ENCODE measurements at places on chromosomes 2 and 18. TPM values are rescaled to one million over a fixed set of nuclear protein-coding genes. Genes with fewer than 3 reads are reported as not detected.

GRCh38 chr2:62293490-62294271, 97.8 kb downstream of the B3GNT2 start:
- peak; percentile 21 for DNase-seq

The IMPACT gene
- 40.8 TPM for total RNA-seq

The ITGAV gene
- 117 TPM for total RNA-seq

DNA sequence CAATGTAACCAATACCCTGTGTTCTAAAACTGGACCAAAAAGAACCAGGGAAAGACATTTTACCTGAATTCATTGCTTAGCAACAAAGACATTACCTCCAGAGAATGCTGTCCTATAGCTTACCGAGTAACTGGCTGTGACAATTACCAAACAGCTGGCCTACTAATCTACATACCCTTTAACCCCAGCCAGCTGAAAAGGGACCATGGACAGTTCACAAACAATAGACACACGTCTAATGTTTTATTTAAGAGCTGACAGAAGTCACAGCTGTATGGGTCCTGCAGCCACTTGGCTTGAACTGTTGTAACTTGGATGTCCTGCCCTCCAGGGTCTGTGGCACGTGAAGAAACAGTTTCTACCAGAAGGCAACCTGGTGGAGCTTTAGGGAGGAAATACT, 130.1 kb upstream of the EFEMP1 start:
- no peak for DNase-seq

The HOXD12 gene
- not detected for total RNA-seq

DNA sequence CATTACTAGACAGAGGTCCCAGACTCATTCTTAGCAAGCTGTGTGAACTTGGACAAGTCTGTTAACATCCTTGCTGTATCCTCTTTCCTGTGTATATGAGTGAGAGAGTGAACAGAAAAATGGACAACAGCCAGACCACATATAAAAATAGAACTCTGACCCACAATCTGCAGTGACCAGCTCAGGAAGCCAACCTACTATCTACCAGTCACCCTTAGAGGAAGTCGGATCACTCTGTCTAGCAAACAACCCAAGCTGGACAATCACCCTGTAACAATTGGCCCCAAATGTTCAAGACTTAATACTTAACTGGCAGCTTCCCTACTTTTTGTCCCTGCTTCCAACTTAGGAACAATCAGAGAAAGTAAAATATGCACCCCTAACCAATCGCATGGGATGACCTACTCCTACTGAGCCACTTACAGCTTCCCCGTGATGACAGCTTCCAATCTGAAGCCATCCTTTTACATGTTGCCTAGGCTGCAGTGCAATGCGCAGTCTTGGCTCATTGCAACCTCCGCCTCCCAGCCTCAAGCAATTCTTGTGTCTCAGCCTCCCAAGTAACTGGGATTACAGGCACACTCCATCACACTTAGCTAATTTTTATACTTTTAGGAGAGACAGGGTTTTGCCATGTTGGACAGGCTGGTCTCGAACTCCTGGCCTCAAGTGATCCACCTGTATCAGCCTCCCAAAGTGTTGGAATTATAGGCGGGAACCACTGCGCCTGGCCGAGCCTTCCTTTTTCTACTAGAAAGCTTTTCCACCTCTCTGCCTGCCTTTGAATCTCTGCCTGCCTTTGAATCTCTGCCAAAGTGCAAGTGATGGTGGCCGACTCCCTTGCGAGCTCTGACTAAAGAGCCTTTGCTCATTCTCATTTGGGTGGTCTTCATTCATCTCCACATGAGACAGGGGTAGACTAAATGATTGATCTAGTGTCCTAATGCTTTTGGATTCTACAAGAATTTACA, 158.3 kb upstream of the NDUFV2 start:
- no peak for DNase-seq

GRCh38 chr2:138949517-138949916, 169.3 kb upstream of the NXPH2 start:
- no peak for DNase-seq

DNA sequence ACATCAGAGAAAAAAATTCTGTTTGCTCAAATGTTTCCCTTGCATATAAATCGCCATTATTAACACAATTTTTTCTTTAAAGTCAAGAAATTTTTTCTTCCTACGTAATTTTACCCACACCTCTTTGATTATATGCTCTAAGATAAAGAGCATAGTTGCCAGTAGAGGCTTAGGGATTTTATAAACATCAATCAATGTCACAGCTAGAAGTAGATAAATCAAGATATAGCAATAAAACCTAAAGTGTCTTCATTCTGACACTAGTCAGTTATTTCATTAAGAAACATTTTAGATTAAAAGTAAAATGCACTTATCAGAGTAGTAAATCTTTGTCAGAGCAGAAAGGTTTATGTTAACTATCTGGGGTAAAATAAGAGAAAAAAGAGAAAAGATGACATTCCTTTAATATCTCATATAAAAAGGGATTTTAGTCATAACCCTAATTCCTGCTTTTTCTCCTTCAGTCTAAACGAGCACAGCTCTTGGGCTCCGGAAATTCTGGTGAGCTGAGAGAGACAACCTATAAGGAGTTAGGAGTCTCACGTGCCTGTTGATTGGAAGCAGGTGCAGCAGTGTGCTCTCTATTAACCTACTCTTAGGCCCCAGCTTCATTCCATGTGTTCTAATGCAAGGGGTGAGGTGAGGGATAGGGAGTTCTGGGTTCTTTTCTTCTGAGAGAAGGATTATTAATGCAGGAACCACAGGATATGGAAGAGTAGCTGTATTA, 172.4 kb upstream of the GULP1 start:
- DNase-seq: no peak

The NAT8 gene
- total RNA-seq: not detected

- DNase-seq: no peak
These were observed 37.2 kb upstream of the ID2 start for GRCh38 chr2:8644605-8645175.

The ZNF407 gene
- total RNA-seq: 30.8 TPM

DNA sequence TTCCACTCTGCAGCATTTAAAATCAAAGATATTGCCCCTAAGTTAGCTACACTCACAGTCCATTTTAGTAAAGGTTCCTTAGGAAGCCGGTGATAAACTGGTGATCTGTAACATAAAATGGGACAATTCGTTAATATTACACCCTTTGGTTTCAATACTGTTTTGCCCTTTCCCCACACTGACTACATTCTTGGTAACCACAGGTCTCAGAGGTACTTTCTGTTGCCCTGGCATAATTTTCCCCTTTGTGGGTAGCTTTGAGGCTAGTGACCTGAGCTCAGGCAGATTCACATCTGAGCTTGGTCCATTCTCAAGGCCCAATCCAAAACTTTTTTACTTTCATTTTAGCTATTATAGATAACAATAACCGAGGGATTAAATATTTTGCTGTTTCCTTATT, 32.9 kb upstream of the CSRNP3 start:
- no peak for DNase-seq

- no peak for DNase-seq
These were observed 4.0 kb downstream of the ARPC2 start for GRCh38 chr2:218221000-218221399.

The FSHR gene
- not detected for total RNA-seq

DNA sequence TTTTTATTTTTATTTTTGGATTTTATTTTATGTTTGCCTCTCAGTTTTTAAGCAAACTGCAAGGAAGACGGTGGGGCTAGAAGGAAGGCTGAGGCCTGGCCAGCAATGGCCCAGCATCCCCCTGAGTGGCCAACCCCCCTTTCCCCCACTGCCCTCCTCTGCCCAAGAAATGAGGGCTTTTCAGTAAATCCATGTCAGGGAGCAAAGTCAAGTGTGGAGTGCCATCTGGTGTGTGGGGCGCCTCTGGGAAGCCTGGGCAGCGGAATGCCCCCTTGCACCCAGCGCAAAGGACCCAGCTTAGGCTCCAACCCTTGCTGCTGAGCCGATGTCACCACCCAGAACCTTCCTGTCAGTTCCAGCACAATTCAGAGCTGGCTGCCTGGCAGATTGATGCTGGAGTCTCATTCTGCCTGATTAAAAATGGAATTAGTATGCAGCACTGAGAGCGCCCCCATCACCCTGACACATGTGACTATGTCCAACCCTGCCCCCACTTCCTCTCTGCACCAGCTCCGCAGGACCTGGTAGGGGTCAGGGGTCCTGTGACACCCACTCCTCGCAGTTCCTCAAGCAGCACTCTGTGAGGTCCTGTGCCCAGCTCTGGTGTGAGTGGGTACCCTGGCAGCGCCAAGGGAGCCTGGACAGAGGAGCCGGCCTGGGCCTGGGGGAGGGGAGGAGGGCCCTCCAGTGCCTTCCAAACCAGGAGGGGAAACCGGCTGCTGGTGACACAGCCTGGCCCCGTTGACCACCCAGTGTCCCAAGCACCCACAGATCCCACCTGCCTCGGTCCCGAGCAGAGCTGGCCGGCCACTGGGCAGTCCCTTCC, 9.2 kb upstream of the ALPP start:
- DNase-seq: no peak

The TMEM163 gene
- total RNA-seq: 0.72 TPM

The GCKR gene
- total RNA-seq: not detected

GRCh38 chr18:76952747-76953146, 130.4 kb downstream of the ZNF236 start:
- DNase-seq: no peak

DNA sequence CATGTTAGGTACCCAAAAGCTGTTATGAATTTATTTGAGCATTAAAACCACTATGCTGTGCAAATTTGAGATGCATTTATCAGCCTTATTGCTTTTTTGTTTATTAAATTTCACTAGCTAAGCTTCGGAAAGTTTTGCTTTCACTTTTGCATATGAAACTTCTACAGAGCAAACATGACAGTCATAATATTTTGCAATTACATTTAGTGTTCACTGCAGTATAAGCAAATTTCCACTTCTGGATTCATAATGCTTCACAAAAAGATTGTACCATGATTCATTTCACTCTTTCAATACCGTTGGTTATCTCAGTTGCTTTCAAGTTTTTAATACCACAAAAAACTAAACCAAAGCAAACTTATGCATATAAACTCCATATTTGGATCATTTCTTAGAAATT, 228.7 kb upstream of the SLC8A1 start:
- DNase-seq: no peak

DNA sequence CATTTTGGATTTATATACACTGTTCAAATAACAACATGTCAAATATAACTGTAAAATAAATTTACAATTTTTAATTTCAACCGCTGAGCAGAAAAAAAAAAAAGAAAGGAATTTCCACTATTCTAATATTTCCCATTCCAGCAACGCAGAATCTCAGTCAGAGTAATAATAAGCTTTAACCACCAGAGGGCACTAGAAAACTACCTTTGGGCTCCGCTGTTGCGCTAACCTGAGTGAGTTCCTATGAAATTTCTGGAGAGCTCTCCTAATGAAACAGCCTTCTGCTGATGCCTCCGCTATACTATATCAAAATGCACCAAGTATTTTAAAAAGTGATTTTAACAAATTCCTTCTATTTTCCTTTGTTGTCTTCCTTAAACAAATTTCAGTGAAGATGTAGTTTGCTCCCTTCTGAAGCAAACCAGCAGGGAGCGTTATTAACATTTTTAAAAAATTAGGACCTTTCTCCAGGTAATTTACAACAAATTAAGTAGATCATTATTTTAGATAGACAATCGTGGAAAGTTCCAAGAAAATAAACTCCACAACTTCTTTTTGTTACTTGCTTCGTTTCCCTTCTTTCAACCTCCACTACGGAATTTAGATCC, 23.0 kb downstream of the ERMN start:
- DNase-seq: peak; percentile 82

DNA sequence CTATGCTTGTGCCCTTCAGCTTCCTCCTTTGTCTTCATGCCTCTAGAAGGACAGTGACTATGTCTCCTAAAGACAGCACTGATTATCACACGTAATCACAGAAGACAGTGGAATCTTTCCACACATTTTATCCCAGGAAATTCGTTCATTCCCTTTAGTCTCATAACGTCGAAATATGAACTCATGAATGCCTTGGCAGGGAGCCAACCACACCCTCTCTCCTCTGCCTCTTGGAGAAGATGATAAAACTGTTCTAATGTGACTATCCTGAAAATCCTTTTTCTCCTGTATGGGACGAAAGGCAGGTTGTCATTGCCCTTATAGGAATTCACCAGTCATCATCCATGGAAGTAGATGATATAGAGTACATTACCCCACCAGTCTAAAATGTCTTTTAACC, 726.6 kb upstream of the FANCL start:
- peak; percentile 29 for DNase-seq

The ALPP gene
- total RNA-seq: not detected

- no peak for DNase-seq
These were observed 176.8 kb upstream of the CELF4 start for GRCh38 chr18:37742436-37742835.

DNA sequence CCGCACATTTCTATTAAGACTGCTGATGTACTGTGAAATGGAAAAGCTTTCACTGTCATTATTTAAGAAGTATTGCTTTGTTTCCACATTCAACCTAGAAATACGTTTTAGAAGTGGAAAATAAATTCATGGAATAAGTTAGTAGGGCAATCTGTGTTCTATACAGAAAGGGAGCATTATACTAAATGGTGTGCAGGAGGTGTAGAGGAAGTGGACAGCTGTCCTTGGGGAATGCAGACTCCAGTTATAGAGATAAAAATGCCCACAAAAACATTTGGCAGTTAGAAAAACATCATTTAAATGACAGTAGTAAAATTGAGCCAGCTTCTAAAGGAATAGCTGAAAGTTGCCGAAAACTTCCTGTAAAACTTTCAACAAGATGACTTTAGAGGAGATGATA, 46.8 kb downstream of the PIK3C3 start:
- DNase-seq: no peak

DNA sequence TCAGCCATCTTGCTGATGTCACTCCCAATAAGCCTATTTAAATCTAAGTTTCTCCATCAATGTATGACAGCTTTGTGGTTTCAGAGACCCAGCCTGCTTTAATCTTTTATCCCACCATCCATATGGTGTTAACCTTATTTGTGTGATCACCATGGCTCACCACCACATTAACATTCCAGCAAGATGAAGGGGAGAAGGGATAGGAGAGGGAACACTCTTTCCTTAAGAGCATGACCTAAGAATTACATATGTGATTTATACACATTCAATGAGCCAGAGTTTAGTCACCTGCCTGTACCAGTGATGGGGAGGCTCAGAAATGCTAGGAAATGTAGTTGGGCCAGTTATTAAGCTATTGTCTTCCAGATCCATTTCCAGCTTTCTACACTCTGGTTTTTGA, 44.5 kb upstream of the CHN1 start:
- no peak for DNase-seq

The TCF7L1 gene
- total RNA-seq: 11.1 TPM

DNA sequence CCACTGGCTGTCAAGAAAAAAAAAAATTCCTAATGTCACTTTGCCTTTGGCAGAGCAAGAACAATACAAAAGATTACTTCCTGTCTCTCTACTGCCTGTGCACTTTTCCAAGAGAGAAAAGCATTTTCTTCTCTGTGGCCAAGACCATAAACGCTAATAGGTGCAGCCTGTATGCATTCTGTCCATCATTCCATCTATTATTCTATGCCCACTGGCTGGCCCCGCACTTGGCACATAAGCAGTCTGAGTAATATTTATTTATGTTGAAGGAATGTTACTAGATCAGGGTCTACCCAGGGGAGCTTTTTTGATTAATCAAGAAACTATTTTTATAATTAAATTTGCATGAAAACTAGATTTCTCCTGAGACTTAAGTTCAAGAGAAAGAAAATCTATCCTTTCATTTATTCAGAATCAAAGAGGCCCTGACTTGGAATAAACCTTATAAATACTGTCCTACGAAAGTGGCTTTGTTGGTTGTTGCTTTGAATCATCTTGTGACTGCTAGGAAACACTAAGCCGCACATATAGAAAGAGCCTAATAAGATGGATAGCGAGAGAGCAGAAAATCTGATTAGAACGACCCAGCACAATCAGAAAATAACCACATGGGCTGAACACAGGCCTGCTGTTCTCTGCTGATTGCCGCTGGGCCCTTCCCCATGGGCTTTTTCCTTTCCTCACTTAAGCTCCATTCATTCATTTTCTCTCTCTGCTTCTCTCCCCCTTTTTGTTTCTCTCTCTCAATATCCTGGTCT, 59.4 kb downstream of the MMADHC start:
- DNase-seq: no peak

The GPR75 gene
- total RNA-seq: 0.92 TPM
